ENCODE measurements at places on chromosomes 11 and 22.

- DNase-seq = no peak
These were observed 26.4 kb upstream of the KIRREL3 start for GRCh38 chr11:127027000-127027399.

- peak; percentile 64 for DNase-seq
These were observed 10.4 kb upstream of the SREBF2 start for GRCh38 chr22:41822317-41823057.

- DNase-seq = no peak
These were observed 121.6 kb downstream of the DDX10 start for GRCh38 chr11:108786281-108786990.

- DNase-seq = no peak
These were observed 37.9 kb downstream of the B3GAT1 start for GRCh38 chr11:134374171-134374570.

GRCh38 chr22:41478891-41479521, 10.1 kb downstream of the ACO2 start:
- no peak for DNase-seq

DNA sequence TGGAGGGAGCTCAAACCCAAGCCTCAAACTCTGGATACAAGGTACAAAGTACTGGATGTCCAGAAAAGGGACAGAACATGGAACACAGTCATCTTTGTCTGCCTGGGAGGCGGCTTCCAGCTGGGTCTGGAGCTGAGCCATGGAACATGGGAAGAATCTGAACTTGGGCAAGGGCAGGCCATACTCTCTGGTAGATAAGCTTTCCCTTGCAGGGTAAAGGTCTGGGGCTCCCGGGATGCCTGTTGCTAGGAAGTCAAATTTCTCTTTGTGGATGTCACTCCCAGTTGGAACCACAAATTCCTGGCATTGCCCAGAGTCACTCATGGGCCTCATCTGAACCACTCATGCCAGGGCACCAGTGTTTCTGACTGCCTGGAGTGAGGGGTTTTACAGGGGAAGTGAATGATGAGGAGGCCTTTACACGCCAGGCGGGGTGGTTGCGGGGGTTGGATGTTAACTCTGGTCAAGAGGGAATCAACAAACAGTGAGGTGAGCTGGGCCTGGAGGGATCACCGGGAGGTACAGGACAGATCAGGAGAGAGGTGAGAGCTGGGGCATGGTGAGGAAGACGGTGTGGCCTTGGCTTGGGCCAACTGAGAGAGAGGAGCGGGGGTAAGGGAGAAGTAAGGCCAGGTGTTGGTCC, 5.7 kb downstream of the FTH1 start:
- no peak for DNase-seq

GRCh38 chr11:29361369-29361768, 655.5 kb downstream of the KCNA4 start:
- DNase-seq = no peak

DNA sequence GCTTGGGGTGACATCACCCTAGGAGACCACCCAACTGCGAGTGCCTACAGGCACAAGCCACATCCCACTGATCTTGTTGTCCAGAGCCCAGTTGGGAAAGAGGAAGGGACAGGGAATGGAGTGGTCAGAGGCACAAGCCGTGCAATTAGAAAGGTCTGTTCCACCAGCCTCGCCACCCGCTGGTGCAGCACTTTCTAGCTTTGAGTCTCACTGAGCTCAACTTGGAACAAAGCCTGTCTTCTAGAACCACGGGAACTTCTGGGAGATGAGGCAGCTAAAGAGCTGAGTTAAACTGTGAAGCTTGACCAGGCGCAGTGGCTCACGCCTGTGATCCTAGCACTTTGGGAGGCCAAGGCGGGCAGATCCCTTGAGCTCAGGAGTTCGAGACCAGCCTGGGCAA, 29.3 kb downstream of the TPBGL start:
- no peak for DNase-seq

All from epithelial cell of proximal tubule (primary cell).